ENCODE measurements at places on chromosomes 4 and X.

- DNase-seq: no peak
Observed at GRCh38 chr4:160175064-160175643, 1072.3 kb downstream of the RAPGEF2 start.

DNA sequence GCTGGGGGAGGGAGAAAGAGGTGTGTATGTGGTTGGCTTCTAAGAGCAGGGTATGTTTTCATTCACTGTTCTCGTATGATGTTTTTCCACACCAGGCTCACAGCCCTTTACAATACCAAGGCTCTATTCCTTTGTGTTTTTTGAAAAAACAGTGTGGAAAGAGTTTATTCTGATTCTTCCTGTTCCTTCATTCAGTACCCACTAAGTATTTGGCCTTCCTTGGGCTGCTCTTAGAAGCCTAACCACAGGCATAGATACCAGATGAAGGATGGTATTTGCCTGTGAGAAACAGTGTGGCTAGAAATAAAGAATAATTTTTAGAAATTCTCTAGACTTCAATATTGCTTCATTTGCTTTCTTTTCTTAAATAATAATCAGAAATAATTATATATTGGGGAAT lies 518.0 kb upstream of the DIPK2B start:
- DNase-seq: no peak

DNA sequence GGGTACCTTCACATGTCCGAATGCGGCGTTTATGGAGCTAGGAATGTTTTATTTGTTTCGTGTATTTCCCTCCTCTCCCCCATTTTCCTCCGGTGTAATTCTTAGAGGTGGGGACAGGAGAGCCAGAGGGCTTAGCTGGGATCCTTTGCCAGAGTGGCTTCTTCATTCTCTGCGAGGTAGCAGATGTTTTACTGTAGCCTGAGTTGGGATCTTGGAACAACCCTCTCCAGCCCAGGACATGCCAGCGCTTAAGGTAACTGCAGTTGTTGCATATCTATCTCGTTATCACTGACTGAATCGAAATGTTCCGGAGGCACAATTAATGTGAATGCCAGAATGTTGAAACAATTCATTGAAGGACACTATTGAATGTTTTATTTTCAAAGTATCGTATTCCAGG lies 59.0 kb upstream of the DYNLT3 start:
- no peak for DNase-seq

GRCh38 chrX:2526390-2526789 lies 25.6 kb upstream of the DHRSX start:
- no peak for DNase-seq

- no peak for DNase-seq
Observed at GRCh38 chr4:169210504-169211118, 60.1 kb downstream of the SH3RF1 start.

DNA sequence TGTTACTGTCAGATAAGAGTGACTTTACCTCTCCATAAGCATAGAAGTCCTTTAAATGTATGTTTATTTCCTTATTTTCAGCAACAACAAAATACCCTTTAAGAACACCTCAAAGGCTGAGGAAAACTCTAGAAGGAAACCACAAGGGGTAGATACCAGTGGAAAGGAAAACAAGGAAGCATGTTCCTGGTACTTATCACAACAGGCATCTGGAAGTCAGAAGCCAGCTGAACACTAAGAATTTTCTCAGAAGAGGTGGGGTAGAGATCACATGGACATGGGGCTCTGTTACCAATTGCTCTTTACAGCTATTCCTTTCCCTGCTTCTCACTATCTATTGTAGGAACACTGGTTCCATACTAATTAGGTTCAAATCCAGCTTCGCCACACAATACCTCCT lies 51.5 kb upstream of the BEND2 start:
- DNase-seq: no peak

DNA sequence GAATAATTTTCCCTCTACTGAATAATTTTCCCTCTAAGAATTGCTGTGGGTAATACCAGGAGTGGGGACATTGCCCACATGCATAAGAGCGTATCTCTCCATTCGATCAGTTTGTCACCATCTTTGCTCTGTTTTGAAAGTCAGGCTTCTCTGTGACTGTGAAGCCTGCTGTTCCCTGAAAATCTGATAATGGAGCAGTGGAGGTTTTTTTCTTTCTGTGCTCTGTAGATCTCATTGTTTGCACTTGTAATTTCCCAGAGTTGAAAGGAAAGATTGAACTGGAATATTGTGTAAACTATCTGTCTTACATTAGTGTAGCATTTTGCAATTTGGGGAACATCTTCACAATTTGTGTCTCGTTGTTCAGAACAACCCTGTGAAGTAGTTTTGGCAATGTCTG lies 4.3 kb downstream of the ZXDB start:
- DNase-seq: no peak

- DNase-seq: no peak
Observed at GRCh38 chrX:124269881-124270280, 62.6 kb upstream of the TEX13D start.

- DNase-seq: no peak
Observed at GRCh38 chrX:70033348-70034051, 16.2 kb downstream of the AWAT2 start.

GRCh38 chr4:153183146-153183545 lies 21.1 kb upstream of the TRIM2 start:
- DNase-seq: no peak
